ENCODE measurements at places on chromosomes 12 and 14.

GRCh38 chr12:119069147-119069642 is 87.9 kb downstream of the SRRM4 start:
- DNase-seq = no peak

DNA sequence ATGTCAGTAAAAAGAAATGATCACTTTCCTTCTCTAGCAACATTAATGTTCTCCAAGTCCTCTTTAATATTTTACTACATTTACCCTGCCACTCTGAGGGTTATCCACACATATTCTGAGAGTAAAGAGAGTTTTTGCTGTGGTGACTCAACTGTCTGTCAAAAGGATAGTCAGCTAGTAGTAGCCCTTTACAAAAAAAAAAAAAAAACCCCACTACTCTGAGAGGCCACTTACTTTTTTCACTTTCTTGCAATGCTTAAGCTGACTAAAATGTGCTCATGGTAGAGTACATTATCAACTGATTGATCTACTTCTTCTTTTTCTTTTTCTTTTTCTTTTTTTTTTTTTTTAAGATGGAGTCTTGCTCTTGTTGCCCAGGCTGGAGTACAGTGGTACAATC is 27.6 kb upstream of the PPM1A start:
- no peak for DNase-seq

DNA sequence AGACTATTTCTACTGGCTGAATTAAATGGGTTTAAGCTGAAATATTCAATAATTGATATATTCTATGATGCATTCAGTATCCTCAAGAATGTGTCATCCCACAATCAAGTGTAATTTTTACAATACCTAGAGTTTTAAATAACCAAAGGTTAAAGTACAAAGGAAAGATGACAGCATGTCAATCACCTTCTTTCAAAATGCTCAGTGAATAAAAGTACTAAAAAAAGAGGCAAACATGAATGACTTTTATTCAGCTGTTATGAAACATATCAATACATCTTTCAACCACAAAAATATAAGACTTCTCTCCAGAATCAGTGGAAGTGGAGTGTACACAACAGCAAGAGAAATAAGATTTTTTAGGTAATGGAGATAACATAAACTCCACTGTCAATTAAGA is 72.0 kb downstream of the NELL2 start:
- DNase-seq = no peak

DNA sequence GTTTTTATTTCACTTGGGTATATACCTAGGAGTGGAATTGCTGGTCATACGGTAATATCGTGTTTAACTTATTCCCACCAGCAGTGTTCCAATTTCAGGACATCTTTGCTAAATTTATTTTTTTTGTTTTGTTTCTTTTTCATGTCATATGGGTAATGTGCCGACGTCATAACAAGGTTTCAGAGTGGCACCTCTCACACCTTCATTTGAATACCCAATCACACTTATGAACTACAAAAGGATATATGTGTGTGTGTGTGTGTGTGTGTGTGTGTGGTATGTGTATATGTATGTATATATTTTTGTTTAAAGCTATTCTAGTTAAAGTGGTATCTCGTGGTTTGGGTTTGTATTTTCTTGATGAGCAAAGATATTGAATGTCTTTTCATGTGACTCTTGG is 12.1 kb downstream of the TRAF3 start:
- no peak for DNase-seq

DNA sequence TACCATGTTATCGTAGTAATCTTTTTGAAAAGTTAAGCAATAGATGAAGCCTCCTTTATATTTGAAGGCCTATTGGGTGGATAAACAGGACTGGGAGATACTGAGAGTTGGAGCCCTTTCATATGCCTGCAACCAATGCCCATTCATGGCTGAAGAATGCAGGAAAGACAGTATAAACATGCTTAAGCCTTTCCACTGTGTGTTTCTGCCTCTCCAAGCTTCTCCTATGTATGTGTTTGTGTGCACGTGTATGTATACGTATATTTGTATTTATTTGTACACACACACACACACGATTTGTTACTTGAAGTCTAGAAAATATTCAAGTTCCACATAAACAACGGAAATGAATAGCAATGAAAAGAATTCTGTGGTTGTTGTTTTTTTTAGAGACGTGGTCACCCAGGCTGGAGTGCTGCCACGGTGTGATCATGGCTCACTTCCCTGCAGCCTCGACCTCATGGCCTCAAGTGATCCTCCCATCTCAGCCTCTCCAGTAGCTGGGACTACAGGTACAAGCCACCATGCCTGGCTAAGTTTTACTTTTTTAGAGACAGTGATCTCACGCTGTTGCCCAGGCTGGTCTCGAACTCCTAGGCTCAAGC is 1453.5 kb downstream of the AACS start:
- peak; percentile 45 for DNase-seq

DNA sequence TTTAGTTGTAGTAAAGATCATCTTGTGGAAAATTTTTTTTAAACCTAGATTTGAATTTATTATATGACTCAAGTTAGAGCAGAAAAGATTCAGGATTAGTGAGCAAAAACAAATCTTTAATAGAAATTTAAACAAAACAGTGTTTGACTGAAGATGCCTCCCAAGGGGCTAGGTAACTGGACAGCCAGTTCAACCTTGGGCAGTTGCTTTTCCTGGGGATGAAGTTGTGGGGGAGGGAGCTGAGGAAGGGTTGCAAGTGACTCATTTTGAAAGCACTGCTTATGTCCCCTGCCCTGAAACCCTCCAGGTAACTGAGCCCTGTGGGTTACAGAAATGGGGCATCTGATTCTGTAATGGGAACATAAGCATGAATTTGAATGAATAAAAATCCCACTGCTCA is 13.1 kb downstream of the CFAP54 start:
- peak; percentile 60 for DNase-seq

GRCh38 chr14:96741151-96741977 is 55.8 kb upstream of the VRK1 start:
- DNase-seq = peak; percentile 5

GRCh38 chr12:93970900-93971688 is 177.3 kb upstream of the PLXNC1 start:
- peak; percentile 91 for DNase-seq
